GM04503 (cell line): ENCODE measurements at places on chromosomes 11 and 22.

DNA sequence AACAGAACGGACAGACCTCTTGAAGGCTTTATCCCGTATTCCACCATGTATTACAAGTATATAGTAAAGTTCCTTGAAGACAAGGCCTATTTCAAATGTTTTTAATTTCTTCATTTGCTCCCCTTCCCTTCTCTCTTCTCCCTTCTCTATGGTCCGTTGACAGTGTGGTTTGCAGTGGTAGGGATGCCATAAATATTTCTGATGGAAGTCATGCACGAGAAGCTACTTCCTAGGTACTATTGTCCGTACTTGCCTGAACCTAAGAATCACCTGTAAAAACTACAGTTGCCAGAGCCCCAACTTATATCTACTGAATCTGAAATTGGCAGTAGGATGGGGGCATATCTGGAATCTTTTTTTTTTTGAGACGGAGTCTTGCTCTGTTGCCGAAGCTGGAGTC lies 2.8 kb downstream of the PISD start:
- DNase-seq = no peak

- DNase-seq = no peak
These were observed 7.4 kb downstream of the USP2 start for GRCh38 chr11:119373921-119374631.

GRCh38 chr22:22023581-22024137 lies 41.1 kb upstream of the TOP3B start:
- no peak for DNase-seq

DNA sequence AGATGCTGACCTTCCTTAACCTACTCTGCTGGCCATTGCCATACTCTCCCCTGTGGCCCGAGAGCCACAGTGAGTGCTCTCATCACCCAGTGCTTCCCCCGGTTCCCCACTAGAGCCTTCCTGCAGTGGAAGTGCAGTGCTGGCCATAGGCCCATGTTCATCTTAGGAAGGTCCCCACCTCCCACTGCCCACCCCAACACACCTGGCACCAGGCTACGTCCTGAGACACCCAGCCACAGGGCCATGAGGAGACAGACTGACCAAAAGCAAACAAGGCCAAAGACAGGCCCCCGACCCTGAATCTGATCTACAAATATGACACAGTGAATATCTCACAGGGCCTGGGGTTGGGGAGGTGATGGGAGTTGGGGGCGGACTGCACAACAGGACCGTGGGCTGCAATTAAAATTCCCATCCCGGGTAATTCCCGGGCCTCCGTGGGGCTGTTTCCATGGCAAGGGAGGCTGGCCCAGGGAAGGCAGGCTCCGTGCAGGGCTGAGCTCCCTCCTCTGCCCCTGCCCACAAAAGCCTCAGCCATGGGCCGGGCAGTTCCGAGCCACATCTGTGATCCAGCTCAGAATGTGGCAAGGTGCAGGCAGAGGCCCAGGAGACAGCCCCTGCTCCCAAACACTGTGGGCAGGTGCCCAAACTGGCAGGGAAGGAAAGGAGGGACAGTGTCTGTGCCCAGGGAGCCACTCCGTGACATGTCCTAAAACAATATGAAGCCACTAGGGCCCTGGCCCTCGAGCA lies 5.1 kb upstream of the CHST1 start:
- DNase-seq = no peak

GRCh38 chr11:87141980-87142514 lies 104.3 kb downstream of the TMEM135 start:
- no peak for DNase-seq

- no peak for DNase-seq
These were observed 2.4 kb upstream of the MYBPC3 start for GRCh38 chr11:47354913-47355282.

DNA sequence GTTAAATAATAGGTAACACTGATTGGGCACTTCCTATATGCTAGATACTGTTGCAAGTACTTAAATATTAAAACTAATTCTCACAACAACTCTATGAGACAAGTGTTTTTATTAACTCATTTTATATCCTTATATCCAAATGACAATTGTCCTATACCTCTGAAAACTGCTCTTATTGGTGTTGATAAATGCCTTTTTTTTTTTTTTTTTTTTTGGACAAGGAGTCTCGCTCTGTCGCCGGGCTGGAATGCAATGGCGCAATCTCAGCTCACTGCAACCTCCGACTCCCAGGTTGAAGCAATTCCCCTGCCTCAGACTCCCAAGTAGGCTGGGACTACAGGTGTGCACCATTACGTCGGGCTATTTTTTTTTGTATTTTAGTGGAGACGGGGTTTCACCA lies 41.6 kb downstream of the MRTFA start:
- no peak for DNase-seq

- DNase-seq = no peak
These were observed 182.0 kb upstream of the MTMR2 start for GRCh38 chr11:96105944-96106343.
